ENCODE measurements at places on chromosomes 1 and 21. TPM values are rescaled to one million over a fixed set of nuclear protein-coding genes. Genes with fewer than 3 reads are reported as not detected.
A peak's percentile ranks its signal among the peaks of the same experiment; 100 is the strongest.

SPRR2B gene
- total RNA-seq, result not detected

C1orf87 gene
- not detected for total RNA-seq

KCND3 gene
- 0.09 TPM for total RNA-seq

TRIM58 gene
- total RNA-seq, result 0.09 TPM

GNAT2 gene
- total RNA-seq, result 0.25 TPM

FAM78B gene
- 0.43 TPM for total RNA-seq

PAQR6 gene
- total RNA-seq, result 5.0 TPM

PALMD gene
- not detected for total RNA-seq

IQCC gene
- total RNA-seq, result 5.8 TPM

CFAP141 gene
- total RNA-seq, result not detected

KIAA0040 gene
- total RNA-seq, result not detected

VANGL2 gene
- 46.6 TPM for total RNA-seq

DNA sequence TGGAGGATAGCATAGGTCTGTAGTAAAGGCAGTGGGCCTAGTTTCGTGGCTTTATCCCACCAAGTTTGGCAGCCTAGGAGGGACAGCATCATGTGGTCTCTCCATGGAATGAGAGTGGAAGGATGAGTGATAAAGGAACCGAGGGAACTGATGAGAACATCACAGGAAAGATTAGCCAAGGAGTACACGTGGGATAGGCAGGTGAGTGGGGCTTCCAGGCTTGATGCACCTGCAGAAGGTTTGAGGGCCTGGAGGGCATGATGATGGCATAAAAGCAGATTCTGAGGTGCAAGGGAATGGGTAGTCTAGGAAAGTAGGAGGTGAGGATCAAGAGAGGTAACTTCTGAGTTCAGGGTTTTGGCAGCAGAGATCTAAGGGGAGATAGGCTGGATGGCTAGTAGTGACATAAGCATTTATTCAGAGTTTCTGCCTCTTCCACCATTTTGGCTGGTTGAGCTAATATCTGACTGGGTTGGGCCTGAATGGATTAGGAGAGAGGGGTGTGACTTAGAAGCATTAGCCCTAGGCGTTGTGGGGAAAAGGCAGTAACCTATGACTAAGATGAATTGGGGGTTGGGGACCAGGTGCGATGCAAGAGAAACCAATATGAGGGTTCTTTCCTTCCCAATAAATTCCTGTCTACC lies 9.1 kb downstream of the PTGFRN start:
- H3K4me1 ChIP-seq, result peaks cover 8% of the 10 kb centered on the region
- no peak for DNase-seq
- H3K4me3 ChIP-seq, result no peak overlapping the region
- no peaks in the 10 kb centered on the region for H3K27me3 ChIP-seq
- no peaks in the 10 kb centered on the region for H3K36me3 ChIP-seq
- no peak overlapping the region for H3K27ac ChIP-seq

DNA sequence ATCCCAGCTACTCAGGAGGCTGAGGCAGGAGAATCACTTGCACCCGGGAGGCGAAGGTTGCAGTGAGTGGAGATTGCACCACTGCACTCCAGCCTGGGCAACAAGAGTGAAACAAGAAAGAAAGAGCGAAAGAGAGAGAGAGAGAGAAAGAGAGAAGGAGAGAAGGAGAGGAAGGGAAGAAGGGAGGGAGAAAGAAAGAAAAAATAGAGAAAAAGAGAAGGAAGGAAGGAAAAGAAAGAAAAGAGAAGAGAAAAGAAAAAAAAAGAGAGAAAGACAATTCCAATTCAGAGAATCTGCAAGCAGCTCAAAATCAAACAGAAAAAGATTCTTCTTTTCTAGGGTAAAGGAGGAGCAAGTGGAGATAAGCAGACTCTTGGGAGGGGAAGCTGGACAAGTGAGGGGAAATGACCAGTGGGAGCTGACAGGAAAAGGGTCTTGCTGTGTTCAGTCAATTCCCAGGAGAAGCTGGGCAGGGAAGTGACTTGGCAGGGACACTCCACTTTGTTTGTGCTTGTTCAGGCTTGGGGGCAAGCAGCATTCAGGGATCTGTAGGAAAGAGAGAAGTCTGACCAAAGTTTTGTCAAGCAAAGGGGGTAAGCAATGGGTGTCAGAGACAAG lies 3.6 kb upstream of the CAPN2 start:
- no peaks in the 10 kb centered on the region for H3K36me3 ChIP-seq
- no peaks in the 10 kb centered on the region for H3K4me1 ChIP-seq
- no peak overlapping the region for H3K27ac ChIP-seq
- no peak for DNase-seq
- peaks cover 18% of the 10 kb centered on the region for H3K27me3 ChIP-seq

DNA sequence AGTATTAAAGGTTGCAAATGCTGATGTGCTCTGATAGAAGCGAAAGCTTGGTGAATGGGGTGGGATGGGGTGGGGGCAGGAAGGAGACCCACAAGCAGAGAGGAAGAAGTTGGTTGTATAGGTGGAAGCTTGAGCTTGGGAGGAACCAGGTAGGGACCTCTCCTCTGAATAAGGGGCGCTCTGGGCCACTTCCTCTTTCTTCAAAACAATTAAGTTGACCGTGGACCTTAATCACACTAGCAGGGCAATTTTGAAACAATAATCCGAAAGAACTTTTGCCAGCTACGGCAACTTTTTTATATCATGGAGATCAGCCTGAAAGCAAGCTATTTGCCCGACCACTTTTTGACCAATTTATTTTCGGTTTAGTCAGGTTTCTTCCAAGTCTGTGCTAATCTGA lies 1.9 kb upstream of the DYRK1A start:
- H3K27me3 ChIP-seq, result no peaks in the 10 kb centered on the region
- no peak for DNase-seq
- no peaks in the 10 kb centered on the region for H3K36me3 ChIP-seq
- peaks cover 14% of the 10 kb centered on the region for H3K4me1 ChIP-seq
- H3K27ac ChIP-seq, result peak overlapping the region; percentile 100

DNA sequence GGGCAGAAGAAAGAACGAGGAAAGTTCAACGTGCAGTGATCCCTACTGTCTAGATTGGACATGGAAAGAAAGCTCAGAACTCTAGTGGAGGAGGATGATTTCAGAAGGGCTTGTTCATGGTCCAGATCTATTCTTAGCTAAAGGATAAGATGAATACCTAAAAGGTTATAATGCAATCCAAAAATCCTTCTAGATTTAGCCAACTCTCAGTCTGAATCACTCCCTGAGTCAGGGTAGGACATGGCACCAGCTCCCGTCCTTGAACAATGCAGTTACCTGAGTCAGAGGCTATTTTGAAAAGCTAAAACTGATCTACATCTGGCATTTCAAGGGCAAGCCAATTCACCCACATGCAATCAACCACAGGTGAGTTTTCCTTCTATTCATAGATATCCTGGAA lies 38.8 kb upstream of the HIVEP3 start:
- peaks cover 16% of the 10 kb centered on the region for H3K4me1 ChIP-seq
- H3K27me3 ChIP-seq, result no peaks in the 10 kb centered on the region
- no peak for DNase-seq
- H3K27ac ChIP-seq, result no peak overlapping the region

DNA sequence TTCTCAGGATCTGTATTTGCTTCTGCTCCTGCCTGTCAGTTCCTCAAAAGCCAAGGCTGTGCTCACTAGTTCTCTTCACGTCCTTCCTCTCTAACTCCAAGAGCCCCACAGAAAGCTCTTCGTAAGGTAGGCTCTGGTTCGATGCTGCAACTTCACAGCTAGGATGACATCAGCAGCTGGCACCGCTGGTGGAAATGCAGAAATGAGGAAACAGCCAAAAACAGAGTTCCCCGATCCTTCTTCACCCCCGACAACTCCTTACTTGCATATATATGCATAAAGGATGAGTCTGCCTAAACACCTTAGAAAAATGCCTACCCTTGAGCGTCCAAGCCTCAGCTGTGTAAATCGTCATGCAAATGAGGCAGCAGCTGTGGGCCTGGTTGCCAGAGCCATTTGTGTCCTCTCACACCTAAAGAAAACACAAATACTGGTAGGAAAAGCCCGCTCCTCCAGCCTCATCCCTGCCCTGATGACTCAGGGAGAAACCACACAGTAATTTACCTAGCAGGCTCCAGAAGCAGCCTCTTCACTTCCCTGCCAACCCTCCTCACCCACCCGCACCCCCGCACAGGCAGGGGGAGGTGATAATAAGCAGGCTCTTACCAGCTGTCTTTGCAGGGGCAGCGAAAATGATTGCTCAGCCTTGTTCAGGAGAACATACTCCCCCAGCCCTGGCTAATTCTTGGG lies 28.2 kb downstream of the BATF3 start:
- H3K27ac ChIP-seq, result no peak overlapping the region
- no peak overlapping the region for H3K4me3 ChIP-seq
- no peak for DNase-seq
- no peaks in the 10 kb centered on the region for H3K4me1 ChIP-seq
- H3K27me3 ChIP-seq, result peaks cover 8% of the 10 kb centered on the region

- no peak for DNase-seq
- H3K36me3 ChIP-seq, result no peaks in the 10 kb centered on the region
- H3K27me3 ChIP-seq, result no peaks in the 10 kb centered on the region
- peaks cover 5% of the 10 kb centered on the region for H3K4me1 ChIP-seq
Measured at GRCh38 chr1:240342251-240342625, 250.6 kb downstream of the FMN2 start.

GRCh38 chr1:34978921-34979320 lies 6.2 kb downstream of the TMEM35B start:
- H3K27ac ChIP-seq, result no peak overlapping the region
- H3K27me3 ChIP-seq, result no peaks in the 10 kb centered on the region
- H3K36me3 ChIP-seq, result no peaks in the 10 kb centered on the region
- peaks cover 4% of the 10 kb centered on the region for H3K4me1 ChIP-seq
- H3K4me3 ChIP-seq, result no peak overlapping the region

DNA sequence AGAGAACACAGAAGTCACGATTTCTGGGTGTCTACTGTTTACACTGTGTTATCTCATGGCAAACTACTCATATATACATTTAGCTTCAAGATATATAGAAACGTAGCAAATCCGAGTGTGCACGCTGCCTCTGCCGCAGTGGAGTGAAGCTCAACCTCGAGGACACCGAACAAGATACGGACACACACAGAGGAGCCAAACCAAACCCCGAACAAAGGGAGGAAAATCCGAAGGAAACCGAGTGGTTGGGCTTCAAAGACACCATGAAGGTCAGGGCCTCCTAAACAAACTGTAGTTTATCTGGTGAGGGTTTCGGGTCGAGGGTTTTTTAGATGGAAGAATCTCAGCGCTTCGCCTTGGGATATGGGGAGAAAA lies 34.5 kb downstream of the SLC45A1 start:
- H3K36me3 ChIP-seq, result no peaks in the 10 kb centered on the region
- no peaks in the 10 kb centered on the region for H3K27me3 ChIP-seq
- no peaks in the 10 kb centered on the region for H3K4me1 ChIP-seq
- DNase-seq, result no peak

DNA sequence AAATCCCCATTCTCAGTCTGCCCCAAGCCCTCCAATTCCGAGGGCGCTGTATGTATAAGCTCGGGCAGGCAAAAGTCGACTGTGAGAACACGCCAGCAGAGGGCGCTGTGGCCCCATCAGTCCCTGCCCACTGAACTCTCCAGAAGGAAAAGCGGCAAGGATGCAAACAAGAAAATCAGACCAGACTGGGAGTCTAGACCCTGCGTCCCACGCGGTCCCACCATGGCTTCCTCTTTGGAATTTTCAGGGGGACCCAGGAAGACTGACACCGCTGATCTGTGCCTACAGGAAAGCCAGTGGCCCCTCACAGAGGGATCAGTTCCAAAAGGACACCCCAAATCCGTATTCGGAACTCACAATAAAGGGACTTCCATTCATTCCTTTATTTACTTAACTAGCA lies 19.5 kb downstream of the TEX35 start:
- H3K4me3 ChIP-seq, result no peak overlapping the region
- peak; percentile 84 for DNase-seq

GRCh38 chr1:183807549-183808168 lies 2.7 kb downstream of the RGL1 start:
- no peak for DNase-seq
- no peaks in the 10 kb centered on the region for H3K36me3 ChIP-seq
- H3K27me3 ChIP-seq, result no peaks in the 10 kb centered on the region
- H3K4me1 ChIP-seq, result peaks cover 66% of the 10 kb centered on the region
- H3K27ac ChIP-seq, result peak overlapping the region; percentile 59

- no peak overlapping the region for H3K4me3 ChIP-seq
- H3K27me3 ChIP-seq, result no peaks in the 10 kb centered on the region
- H3K27ac ChIP-seq, result no peak overlapping the region
- no peak for DNase-seq
Measured at GRCh38 chr1:172724765-172725613, 66.1 kb downstream of the FASLG start.

DNA sequence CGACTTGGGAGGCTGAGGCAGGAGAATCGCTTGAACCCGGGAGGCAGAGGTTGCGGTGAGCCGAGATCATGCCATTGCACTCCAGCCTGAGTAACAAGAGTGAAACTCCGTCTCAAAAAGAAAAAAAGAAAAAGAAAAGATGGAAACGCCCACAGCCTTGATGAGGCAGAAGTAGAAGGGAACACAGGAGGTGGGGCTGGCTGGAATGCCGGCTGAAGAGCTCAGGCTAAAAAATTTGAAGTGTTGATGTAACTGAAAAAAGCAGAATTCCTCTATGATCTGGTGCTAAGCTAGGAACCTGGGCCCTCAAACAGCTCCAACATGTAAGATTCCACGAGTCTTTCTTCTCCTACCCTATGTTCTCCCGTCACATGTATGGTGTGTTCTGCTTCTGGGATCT lies 53.6 kb downstream of the SLC66A1 start:
- no peaks in the 10 kb centered on the region for H3K36me3 ChIP-seq
- no peak overlapping the region for H3K27ac ChIP-seq
- no peaks in the 10 kb centered on the region for H3K27me3 ChIP-seq
- no peak overlapping the region for H3K4me3 ChIP-seq
- H3K4me1 ChIP-seq, result peaks cover 9% of the 10 kb centered on the region

DNA sequence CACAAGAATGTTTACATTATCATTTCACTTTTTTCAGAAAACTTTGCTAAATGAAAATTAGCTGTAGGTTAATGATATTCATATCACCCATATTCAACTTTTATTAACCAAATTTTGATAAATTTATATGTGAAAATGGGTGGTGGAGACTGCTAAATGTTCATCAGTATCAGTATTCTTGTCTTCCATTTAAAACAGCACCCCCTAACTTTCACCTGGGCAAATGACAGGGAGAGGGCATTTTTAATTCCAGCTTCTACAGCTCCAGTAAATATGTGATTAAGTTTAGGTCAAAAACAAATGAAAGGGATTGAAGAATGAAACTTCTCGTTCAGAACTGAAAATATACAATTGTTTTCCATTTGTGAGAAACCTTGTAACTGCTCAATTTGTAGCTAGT lies 722.2 kb downstream of the KCNT2 start:
- H3K4me1 ChIP-seq, result peaks cover 3% of the 10 kb centered on the region
- peak; percentile 6 for DNase-seq
- no peaks in the 10 kb centered on the region for H3K27me3 ChIP-seq
- no peaks in the 10 kb centered on the region for H3K36me3 ChIP-seq
- no peak overlapping the region for H3K27ac ChIP-seq

GRCh38 chr1:7752512-7753417 lies 18.3 kb upstream of the VAMP3 start:
- H3K27ac ChIP-seq, result no peak overlapping the region
- no peaks in the 10 kb centered on the region for H3K27me3 ChIP-seq
- peak overlapping the region; percentile 39 for H3K4me3 ChIP-seq
- DNase-seq, result peak; percentile 90
- H3K36me3 ChIP-seq, result no peaks in the 10 kb centered on the region

- no peak for DNase-seq
- H3K4me1 ChIP-seq, result no peaks in the 10 kb centered on the region
- H3K27ac ChIP-seq, result no peak overlapping the region
- H3K4me3 ChIP-seq, result no peak overlapping the region
- no peaks in the 10 kb centered on the region for H3K36me3 ChIP-seq
Measured at GRCh38 chr21:28142697-28143096, 850.0 kb downstream of the LTN1 start.
